NCI-H345 (cell line): ENCODE measurements at places on chromosomes 6 and 20.

- DNase-seq, result no peak
Observed at GRCh38 chr6:142822383-142822782, 122.6 kb downstream of the HIVEP2 start.

DNA sequence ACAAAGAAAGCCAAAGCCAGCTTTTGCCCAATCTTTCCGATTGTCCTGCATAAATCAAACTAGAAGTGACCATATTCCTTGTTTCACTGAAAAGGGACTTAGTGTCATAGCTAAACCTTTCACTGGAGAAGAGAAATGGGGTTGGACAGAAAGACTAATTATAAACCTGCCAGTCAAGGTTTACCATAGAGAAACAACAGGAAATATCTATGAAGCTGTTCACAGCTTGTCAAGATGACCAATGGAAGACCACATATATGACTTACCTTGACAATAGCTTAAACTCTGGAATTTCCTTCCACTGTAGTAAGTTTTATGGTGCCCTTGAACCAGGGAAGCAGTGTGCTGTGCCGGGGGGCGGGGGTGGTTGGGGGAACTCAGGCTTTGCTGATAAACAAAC lies 107.7 kb upstream of the PHACTR1 start:
- no peak for DNase-seq

GRCh38 chr20:5096463-5096862 lies 23.3 kb downstream of the PCNA start:
- DNase-seq, result no peak

GRCh38 chr20:5663396-5663795 lies 86.8 kb upstream of the SHLD1 start:
- DNase-seq, result no peak

DNA sequence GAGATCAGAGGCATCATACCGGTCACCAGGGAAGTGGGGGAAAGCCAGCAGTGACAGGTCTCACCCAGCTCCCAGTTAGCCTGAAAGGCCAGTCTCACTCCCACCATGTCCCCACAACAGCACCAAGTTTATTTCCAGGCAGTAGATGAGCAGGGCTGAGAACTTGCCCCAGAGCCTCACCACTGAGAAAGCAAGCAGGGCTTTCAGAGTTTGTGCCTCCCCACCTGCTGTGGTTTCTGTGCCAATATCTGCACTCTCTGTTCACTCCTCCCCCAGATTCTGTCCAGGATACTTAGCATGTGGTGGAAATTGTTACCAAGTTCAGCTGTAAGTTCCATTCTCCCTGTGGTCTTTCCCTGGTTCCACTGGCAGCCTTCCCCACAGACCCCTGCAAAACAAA lies 255.0 kb upstream of the HTR1E start:
- DNase-seq, result no peak
